ENCODE measurements at places on chromosomes 4 and X.

DNA sequence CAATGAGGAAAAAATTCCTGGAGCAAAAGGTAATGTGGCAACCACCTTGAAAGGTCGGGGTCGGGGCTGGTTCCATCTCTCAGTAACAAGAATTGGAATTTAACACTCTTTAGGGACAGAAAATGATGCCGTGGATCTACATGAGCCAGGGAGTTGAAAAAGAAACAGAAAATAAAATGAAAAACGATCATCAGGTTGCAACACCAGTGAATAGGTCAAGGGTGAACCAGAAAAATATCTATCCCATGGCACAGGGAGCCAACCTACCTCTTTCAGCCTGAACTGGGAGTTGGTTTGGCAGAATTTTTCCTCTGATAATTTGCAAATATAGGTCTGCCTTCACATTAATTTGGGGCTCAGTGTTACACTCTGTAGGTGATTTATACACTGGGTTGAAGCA is 93.7 kb downstream of the C4orf33 start:
- DNase-seq: no peak

GRCh38 chr4:34516524-34516923 is 1727.8 kb downstream of the ARAP2 start:
- no peak for DNase-seq

- no peak for DNase-seq
Observed at GRCh38 chr4:45527160-45527559, 596.7 kb downstream of the GABRG1 start.

DNA sequence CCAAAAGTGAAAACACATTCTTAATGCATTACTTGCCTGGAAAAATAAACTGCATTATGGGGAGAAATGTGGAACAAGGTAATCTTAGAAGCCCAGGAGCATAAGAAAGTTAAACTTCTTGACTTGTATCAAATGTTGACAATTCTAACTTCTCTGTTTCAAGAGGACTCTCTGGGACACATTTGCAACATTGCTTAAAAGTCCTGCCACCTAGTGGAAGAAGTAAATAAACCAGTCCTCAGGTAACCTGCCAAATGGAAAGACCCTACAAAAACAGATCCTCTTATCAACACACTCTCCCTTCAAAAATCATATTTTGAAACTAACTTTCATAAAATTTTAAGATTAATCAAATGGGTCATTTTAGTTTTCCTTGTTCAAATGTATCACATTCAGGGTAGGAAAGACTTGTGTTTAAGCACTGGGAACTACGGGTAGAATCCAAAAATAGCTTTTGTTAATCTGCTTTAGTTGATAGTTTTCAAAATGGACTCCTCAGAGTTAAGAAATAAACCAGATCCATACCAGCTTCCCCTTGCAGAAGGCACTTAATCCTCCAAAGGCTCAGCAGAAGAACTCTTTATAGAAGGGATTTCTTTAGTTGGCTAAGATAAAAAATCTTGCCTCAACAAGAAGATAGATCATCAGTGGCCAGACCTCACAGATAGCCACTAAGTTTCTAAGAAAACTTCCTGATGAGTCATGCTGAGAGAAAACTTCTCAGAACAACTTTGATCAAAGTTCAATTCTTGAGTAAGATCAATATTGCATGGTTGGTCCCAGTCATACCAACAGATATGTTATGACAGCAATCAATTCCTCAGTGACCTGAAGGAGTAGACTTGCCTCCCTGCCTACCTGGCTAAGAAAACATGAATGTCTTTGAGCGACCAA is 141.7 kb downstream of the HHIP start:
- no peak for DNase-seq

DNA sequence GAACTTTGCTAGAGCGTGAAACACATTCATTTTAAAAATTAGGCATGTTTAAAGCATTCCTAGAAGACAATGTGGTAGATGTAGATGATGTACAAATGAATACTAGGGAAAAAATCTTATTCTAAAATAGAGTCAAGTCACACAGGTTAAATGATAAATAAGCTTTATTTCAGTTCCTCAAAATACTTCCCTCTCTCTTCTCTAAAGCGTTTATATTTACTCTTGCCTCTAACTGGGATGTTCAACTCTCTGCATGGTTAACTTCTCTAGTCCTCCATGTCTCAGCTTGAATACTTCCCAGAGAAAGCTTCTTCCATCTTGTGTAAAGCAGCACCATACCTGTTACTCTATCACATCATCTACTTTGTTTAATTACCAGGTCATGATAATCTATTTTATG is 30.9 kb upstream of the GLRA3 start:
- DNase-seq: no peak

- no peak for DNase-seq
Observed at GRCh38 chrX:11781734-11782370, 23.8 kb downstream of the MSL3 start.

GRCh38 chr4:185210102-185210981 is 944 bp downstream of the SNX25 start:
- no peak for DNase-seq

GRCh38 chr4:104906276-104906675 is 240.4 kb upstream of the TET2 start:
- no peak for DNase-seq

GRCh38 chrX:47573341-47574075 is 8.7 kb upstream of the TIMP1 start:
- no peak for DNase-seq

- DNase-seq: no peak
Observed at GRCh38 chr4:183200453-183200852, 101.4 kb downstream of the WWC2 start.

GRCh38 chrX:50594788-50595187 is 124.2 kb upstream of the DGKK start:
- DNase-seq: no peak

- DNase-seq: no peak
Observed at GRCh38 chrX:124421898-124422655, 75.7 kb downstream of the SH2D1A start.

- no peak for DNase-seq
Observed at GRCh38 chrX:106170318-106170717, 2.2 kb downstream of the PWWP3B start.

DNA sequence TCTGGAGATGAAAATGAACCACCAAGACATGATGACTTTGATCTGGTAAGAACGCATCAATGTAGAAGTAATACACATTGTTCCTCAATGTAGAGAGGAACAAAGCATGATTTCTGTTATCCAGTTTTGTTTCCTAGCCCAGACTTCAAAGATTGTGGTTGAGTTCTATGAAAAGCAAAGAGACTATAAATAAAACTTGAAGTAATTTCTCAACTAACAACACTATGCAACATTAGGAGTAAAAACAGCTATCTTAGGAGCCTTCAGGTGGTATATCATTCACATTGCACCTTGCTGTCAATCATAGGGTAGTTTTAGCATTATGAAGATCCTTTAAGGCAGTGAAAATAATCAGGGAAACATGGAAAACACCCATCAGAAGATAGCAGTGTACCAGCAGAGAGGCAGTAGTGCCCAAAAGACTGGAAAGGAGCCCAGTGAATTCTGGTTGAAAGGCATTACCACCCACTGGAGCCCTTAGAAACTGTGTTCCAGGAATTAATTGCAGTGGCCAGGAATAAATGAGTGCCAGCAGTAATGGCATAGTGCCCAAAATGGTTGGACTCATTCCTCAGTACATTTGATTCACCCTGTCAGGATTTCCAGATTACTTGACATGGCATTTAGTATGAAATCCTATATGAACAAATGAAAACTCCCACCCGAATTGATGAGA is 300.7 kb upstream of the CXXC4 start:
- DNase-seq: no peak

- no peak for DNase-seq
Observed at GRCh38 chr4:26330946-26331345, 10.1 kb downstream of the RBPJ start.

- DNase-seq: no peak
Observed at GRCh38 chrX:128728943-128729342, 676.7 kb upstream of the ACTRT1 start.

DNA sequence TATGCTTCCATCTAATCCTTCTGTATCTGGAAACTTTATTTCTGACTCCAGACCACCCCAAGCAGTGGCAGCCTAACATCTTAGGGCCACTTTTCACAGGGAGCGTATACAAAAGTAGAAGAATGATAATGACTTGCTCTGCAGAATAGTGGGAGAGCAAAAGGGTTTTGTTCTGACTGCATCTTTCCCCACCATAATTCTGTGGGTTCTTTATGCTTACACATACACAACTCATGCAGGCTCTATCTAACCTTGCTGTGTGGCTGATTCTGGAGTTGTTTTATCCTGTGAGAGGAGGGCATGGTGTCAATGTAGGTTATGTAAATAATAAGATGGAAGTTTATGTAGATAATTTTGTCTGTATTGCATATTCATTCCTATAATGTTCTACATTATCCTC is 42.4 kb upstream of the NDNF start:
- no peak for DNase-seq

DNA sequence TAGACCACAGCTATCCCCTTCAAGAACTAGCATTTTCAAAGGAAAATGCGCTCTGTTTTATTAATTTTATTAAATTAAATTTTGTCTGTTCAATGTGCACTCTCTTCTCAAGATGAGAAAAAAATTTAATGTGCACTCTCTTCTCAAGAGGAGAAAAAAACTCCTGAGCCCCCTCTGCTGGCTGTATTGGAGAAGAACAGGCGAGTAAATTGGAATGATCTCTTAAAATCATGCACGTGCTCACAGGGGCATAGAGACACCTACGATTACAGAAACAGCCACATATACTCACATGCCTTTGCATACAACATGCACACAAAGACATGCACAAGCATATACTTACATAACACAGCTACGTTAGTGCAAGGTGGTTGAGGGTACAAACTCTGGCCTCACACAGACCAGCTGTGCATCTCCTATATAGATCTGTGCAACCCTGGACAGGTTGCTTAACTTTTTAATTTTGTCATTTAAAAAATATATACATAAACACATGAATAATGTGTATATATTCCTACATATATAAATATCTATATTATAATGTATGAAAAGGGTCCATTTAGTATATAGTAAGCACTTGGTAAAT is 176.2 kb upstream of the CXorf66 start:
- peak; percentile 7 for DNase-seq

DNA sequence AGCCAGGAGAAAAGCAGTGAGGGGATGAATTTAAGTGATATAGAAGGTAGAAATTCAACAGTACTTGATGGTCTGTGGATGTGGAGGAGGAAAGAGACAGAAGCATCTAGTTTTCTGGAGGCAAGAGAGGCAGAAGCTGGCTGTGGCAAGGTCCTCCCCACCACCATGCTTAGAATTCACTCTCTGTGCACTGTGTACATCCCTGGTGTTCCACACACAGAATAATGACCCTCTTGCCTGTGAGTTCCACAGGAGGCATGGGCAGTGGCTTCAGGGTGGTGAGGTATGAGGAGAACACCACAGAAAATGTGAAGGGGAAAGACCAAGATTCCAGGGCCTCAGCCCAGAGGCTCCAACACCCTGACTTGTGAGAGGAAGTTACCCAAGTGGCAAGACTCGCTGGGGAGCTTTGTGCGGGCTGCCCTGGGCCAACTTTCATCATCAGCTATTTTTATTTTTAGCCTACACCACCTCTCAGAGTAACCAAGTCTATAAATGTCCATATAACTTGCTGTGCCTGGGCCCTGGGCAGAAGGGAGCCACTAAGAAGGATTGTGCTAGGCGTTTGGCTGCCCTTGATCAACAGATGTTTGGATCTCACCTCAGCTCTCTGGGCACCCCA is 7.8 kb upstream of the INTS6L start:
- DNase-seq: no peak

Measured in NCI-H2227 treated with DMSO at 0.1 percent for 48 hours (cell line).